ENCODE measurements at places on chromosomes 2 and 18.

DNA sequence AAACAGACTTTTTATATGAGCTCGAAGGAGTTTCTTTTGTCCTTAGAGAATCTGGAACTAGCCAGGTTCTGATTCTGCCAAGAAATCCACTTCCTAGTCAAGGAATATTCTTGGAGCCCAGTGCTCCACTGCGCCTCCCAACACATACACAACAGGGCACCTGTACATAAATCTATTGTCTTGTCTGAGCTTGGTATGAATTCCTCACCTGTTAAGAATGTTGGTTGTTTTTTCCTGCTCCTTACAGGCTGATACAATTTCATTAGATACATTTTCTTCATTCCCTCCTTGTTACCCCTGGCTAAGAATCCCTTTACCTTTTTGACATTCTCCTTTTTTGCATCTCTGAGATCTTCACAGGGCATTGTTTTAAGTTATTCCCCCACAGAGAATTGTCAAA is 56.0 kb upstream of the FZD7 start:
- DNase-seq: no peak

- DNase-seq: no peak
Measured at GRCh38 chr2:99836690-99837605, 305.4 kb downstream of the AFF3 start.

DNA sequence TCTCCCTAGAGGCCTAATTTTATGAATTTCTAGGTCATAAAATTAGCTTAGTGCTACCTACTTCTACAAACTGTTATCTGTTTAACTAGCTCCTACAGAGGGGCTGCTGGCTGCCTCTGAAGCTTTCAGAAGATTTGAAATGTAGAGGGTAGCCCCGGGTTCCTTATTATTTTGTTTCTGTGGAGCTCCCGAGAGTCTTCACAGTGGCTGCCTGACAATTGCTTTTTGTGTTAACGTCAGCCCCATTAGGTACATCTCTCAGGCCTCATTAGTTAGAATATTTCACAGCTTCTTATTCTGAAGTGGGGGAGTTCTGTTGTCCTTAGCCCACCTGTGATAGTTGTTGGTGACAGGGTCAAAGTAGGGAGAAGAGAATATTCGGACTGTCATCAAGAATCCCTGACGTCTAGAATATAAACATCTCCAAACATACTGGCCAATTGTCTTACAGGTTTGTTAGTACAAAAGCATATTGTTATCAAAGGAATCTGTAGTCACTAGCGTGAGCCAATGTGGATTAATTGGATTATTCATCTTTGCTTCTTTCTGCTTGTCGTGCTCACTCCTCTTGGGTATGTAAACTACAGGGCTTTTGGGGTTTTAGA is 77.5 kb downstream of the DIS3L2 start:
- DNase-seq: no peak

GRCh38 chr2:222038067-222038802 is 260.6 kb downstream of the PAX3 start:
- no peak for DNase-seq

- DNase-seq: no peak
Measured at GRCh38 chr18:73520229-73520628, 627.4 kb downstream of the FBXO15 start.

DNA sequence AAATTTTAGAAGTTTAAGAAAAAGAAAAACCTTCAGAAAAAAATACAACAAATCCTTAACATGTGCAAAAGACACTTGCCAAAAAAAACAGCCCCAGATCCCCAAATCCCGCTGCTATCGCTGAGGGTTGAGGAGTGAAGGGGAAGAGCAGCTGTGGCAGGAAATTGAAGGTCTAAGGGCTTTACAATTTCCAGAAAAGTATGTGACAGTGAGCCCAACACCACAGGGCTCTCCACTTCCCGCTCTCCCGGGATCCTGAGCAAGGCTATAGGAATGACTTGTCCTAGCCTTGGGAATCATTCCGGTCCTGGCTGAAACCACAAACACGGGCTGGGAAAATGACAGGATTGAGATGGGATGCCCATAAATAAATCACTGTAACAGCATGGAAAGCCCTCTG is 191.4 kb downstream of the TMEM163 start:
- no peak for DNase-seq

DNA sequence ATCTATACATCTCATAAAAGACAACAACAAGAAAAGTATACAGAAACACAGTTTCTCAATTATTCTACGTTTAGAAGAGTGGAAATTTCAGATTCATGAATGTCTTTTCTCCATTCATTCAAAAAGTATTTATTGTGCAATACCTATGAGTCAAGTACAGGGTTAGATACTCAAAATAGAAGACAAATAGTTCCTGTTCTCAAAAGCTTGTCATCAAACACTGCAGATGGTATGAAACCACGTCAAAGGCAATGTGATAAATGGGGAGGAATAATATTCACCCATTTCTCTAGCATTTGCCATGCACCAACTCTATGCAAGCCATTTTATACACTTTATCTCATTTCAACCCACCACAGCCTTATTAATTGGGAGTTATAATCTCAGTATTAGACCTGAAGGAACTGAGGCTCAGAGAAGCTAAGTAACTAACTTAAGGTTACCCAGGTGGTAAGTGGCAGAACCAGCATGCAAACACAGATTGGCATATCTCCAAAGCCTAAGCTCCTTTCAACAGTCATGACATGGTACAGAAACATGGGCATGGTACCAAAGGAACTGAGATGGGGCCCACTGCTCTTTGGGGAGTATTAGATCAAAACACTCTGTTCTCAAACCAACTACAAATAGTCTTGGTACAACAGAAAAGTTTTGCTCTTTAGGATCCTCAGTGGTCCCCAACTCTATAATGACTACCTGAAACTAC is 67.2 kb upstream of the NPAS2 start:
- DNase-seq: no peak

GRCh38 chr18:23063502-23063901 is 71.8 kb upstream of the CABLES1 start:
- no peak for DNase-seq

DNA sequence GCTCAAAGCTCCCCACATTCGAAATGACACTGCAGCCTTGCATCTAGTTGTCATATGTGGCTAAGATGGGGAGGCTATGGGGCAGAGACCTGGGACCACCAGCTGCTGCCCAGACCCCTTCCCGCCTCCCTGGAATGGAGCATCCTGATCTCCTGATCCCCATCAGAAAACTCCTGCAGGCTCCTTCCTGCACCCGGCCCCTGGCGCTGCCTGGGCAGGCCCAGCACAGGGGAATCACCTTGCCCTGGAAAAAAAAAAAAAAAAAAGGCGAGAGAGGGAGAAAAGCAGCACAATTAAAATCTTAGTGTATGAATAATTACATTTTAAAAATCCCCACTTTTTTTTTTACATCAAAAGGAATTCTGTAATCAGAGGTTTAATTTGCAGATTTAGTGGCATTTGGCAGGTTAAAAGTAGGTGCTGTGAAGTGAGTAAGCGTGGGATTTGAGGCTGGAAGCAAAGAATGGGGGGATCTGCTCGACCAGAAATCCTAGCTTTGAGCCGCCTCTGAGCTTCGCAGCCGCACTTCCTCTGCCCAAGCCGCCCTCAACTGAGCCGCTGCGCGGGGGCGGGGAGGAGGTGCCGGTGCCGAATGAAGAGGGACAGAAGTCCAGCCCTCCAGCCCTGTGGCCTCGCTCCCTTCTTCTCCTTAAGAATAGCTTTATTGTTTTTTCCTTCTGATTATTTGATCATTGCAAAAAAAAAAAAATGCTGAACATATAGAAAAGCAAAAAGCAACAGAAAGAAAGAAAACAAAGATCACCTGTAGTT is 30.0 kb downstream of the THNSL2 start:
- no peak for DNase-seq

GRCh38 chr18:59821983-59822382 is 77.8 kb upstream of the PMAIP1 start:
- no peak for DNase-seq
